ENCODE measurements at places on chromosomes 2 and 18.

DNA sequence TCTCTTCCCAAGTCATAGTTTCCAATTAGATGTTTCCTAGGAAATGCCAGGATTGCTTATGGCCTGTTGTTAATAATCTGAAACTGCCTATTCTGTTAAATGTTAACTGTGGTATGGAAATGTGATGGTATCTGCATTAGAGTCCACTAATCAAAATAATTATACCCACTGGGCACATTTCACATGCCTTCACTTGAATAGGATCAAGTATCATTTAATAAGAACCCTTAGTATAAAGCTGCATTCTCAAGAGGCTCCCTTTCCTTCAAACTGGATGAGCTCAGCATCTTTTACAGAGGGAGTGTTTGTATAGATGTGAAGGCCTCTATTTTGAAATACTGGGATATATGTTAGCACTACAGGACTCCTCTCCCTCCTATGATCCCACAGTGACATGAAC is 477.2 kb upstream of the VRK2 start:
- H3K4me3 ChIP-seq = no peak overlapping the region
- H3K27me3 ChIP-seq = no peaks in the 10 kb centered on the region
- no peak for DNase-seq
- H3K36me3 ChIP-seq = no peaks in the 10 kb centered on the region
- H3K4me1 ChIP-seq = no peaks in the 10 kb centered on the region

- no peak overlapping the region for H3K27ac ChIP-seq
- no peaks in the 10 kb centered on the region for H3K36me3 ChIP-seq
Measured at GRCh38 chr2:219689676-219690628, 62.5 kb downstream of the SLC4A3 start.

DNA sequence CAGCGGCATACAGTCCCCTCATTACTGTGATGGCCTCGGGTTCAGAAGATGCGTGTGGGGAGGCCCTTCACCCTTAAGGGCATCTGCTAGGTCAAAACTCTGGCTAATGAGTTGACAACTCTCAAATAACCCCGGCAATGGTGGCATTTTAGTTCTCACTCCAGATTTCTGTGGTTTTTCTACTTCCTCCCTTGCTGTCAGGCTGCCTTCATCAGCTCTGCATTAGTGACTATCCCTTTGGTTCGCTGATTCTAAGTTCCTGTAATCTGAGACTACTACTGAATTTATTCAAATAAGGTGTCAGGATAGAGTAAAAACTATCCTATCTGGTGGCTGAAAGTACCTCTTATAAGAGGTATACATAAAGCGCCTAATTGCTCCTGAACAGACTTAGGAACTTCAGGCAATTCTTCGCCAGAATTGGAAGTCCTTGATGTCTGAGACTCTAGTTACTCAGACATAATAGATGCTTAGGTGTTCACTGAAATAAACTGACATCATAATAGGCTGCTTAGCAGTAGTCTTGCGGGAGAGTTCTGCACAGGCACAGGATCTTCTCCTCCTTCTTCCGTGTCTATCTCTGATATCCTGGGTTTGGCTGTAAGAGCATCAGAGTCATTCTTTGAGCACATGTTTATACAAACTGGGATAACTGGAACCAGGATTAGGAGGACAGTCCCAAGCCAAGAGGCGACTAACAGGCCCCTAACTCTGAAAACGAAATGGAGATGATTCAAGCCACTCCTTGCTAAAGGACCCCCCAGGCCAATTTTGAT is 194.5 kb downstream of the DNER start:
- H3K27ac ChIP-seq = no peak overlapping the region
- no peak for DNase-seq
- H3K4me1 ChIP-seq = peaks cover 3% of the 10 kb centered on the region
- no peaks in the 10 kb centered on the region for H3K27me3 ChIP-seq
- H3K4me3 ChIP-seq = no peak overlapping the region
- H3K36me3 ChIP-seq = no peaks in the 10 kb centered on the region

DNA sequence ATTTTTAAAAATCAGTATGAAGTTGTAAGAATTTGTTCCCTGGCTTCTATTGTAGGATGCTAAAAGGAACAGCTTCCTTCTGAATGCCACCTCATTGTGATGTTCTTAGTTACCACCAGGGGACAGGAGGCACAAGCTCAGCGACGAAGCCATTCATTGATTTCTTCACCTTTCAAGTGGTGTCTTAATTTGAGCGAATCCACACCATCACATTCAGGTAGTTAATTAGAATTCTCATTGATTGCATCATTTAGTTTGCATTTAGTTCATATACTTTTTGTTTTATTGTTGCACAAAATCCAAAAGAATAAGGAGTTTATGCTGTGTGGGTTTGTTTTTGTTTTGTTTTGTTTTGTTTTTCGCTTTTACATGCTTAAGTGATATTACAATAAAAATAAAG is 23.1 kb downstream of the CYP27C1 start:
- no peaks in the 10 kb centered on the region for H3K4me1 ChIP-seq
- peaks cover 38% of the 10 kb centered on the region for H3K36me3 ChIP-seq
- H3K4me3 ChIP-seq = no peak overlapping the region

GRCh38 chr2:3427272-3427671 is 47.8 kb downstream of the TRAPPC12 start:
- H3K4me1 ChIP-seq = no peaks in the 10 kb centered on the region
- H3K27me3 ChIP-seq = no peaks in the 10 kb centered on the region
- H3K36me3 ChIP-seq = peaks cover 34% of the 10 kb centered on the region
- H3K4me3 ChIP-seq = no peak overlapping the region
- no peak overlapping the region for H3K27ac ChIP-seq

DNA sequence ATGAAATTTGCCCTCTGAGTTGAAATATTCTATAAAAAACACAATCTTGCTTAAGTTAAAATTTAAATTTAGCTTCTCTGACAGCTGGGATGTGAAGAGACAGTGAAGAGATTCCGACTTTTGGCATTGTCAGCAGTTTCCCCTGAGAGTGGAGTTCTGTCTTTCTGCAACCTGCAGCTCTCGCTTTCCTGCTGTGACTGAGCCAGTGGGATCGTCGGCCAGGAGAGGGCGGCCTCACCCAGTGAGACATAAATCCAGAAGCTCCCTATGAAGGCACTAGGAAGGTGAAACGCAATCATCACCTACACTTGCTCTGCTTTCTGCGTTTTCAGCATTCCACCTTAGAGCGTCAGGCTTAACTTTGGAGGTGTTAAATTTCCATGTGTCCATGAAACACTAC is 75.4 kb upstream of the HNMT start:
- peak; percentile 33 for DNase-seq
- H3K4me3 ChIP-seq = no peak overlapping the region
- H3K27ac ChIP-seq = no peak overlapping the region
- no peaks in the 10 kb centered on the region for H3K36me3 ChIP-seq
- no peaks in the 10 kb centered on the region for H3K4me1 ChIP-seq
- no peaks in the 10 kb centered on the region for H3K27me3 ChIP-seq

DNA sequence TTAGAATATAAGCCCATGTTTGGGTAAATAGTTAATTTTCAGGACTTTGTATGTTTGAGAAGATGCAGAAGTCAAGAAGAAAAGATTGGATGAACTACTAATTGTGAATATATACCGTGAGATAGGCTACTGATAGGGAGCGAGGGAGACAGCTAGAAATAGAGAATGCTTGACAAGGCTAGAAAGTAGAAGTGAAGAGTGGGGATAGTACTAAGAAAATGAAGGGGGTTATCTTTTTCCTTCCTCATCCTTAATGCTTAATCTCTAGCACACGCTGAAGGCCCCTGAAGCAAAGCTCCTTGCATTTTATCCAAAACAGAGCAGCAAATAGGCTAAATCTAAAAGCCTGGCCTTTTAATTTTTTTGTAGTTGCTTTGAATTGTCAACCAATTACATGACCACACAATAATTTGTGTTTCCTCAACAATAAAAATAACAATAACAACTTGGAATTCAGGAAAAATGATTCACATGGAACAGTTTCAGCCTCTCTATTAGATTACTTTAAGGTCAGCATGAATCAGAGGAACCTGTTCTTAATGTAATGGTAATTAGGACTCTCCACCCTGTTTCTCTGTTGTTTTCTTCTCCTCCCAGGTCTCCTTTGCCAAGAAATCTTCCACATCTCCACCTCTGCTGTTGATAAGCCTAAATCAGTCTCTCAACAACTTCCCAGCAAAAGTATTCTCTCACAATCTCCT is 1071.3 kb upstream of the ZEB2 start:
- H3K27me3 ChIP-seq = no peaks in the 10 kb centered on the region
- no peak overlapping the region for H3K4me3 ChIP-seq
- no peak for DNase-seq
- peaks cover 2% of the 10 kb centered on the region for H3K4me1 ChIP-seq
- no peaks in the 10 kb centered on the region for H3K36me3 ChIP-seq

GRCh38 chr2:44107086-44107740 is 61.5 kb upstream of the PPM1B start:
- peaks cover 2% of the 10 kb centered on the region for H3K27me3 ChIP-seq
- no peak for DNase-seq
- no peaks in the 10 kb centered on the region for H3K36me3 ChIP-seq
- no peak overlapping the region for H3K27ac ChIP-seq
- H3K4me1 ChIP-seq = peaks cover 2% of the 10 kb centered on the region
- no peak overlapping the region for H3K4me3 ChIP-seq

- no peak overlapping the region for H3K4me3 ChIP-seq
- no peak overlapping the region for H3K27ac ChIP-seq
- no peaks in the 10 kb centered on the region for H3K36me3 ChIP-seq
- no peak for DNase-seq
- peaks cover 2% of the 10 kb centered on the region for H3K4me1 ChIP-seq
Measured at GRCh38 chr18:5508821-5509220, 35.0 kb downstream of the EPB41L3 start.

- no peaks in the 10 kb centered on the region for H3K36me3 ChIP-seq
- DNase-seq = no peak
- H3K27me3 ChIP-seq = no peaks in the 10 kb centered on the region
- H3K4me3 ChIP-seq = no peak overlapping the region
Measured at GRCh38 chr2:30949435-30949834, 142.2 kb upstream of the CAPN13 start.

DNA sequence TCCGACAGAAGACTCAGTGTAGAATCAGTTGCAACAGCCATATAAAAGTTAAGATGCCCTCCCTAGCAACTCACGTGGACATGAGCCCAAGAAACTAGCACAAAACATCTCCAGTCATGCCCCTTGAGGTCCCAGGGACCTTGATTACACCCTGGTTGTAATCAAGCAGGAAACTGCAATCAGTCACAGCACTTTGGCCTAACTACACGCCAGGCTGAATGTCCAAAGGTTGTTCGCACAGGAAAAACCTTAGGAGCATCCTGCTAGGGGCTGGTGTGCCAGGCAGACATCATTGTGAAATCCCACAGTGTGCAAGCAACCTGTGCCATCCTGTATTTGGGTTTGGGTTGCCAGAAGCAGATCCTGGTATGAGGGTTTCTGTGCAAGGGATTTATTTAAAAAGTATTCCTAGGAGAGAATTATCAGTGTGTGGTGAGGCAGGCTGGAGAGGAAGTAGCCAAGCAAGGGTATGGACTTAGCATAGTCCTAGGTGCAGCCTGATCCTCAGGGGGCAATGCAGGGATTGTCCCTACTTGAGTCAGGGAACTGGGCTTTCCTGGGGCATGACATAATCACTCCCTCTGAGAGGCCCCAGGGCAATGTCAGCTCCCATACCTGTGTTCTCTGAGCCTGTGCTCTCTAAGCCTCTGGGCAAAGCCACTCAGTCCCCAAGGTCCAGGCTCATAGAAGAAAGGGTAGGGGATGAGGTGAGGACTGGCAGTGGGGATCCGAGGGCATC is 17.8 kb upstream of the SULT1C2 start:
- H3K27me3 ChIP-seq = no peaks in the 10 kb centered on the region
- no peak overlapping the region for H3K27ac ChIP-seq

- DNase-seq = no peak
- H3K27me3 ChIP-seq = no peaks in the 10 kb centered on the region
- H3K27ac ChIP-seq = no peak overlapping the region
- H3K4me1 ChIP-seq = no peaks in the 10 kb centered on the region
- H3K4me3 ChIP-seq = no peak overlapping the region
- no peaks in the 10 kb centered on the region for H3K36me3 ChIP-seq
Measured at GRCh38 chr18:56373601-56374000, 264.8 kb downstream of the TXNL1 start.

DNA sequence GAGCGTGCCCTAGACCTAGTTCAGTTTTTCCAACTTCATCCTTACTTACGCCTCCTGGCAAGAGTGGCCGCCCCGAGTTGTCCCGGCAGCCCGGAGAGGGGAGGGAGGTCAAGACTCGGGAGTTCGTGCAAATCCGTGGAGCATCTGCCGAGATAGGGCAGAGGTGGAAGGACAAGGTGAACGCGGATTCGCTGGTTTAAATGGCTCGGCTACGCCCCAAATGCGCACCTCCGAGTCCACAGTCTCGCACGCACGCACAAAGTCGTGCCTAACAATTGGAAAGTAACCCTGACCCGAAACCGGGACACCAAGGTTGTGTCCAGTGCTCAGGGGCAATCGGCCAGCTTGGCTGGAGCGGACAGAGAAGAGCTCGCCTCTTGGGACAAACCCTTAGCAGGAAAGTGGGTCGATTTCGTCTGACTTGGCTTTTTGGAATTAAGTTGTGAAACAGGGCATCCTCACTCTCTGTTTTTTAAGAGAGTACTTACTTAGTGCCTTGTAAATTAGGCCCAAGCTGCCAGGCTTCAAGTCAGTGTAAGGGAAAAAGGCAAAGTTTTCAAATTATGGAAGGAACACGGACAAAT is 726 bp upstream of the SS18 start:
- peaks cover 15% of the 10 kb centered on the region for H3K36me3 ChIP-seq
- peak overlapping the region; percentile 96 for H3K27ac ChIP-seq
- no peaks in the 10 kb centered on the region for H3K27me3 ChIP-seq
- DNase-seq = no peak

DNA sequence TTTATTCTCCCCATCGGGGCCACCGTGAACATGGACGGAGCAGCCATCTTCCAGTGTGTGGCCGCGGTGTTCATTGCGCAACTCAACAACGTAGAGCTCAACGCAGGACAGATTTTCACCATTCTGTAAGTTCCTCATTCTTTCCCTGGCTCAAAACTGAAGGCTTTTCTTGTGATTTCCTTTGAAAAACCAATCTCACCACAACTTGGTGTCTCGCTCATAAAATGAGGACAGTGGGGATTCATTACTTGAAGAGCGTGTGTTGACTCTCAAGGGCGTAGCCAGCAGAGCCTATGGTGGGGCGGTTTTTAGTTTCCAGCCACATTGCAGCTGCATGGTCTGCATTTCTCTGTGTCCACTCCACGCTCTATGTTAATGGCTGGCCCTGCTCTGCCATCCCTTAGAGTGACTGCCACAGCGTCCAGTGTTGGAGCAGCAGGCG is 29.0 kb downstream of the SLC1A4 start:
- DNase-seq = no peak
- no peaks in the 10 kb centered on the region for H3K27me3 ChIP-seq
- H3K4me1 ChIP-seq = peaks cover 9% of the 10 kb centered on the region

GRCh38 chr2:211748339-211748738 is 790.3 kb downstream of the ERBB4 start:
- DNase-seq = no peak
- no peaks in the 10 kb centered on the region for H3K27me3 ChIP-seq
- H3K4me1 ChIP-seq = peaks cover 11% of the 10 kb centered on the region
- H3K36me3 ChIP-seq = no peaks in the 10 kb centered on the region

GRCh38 chr2:173766537-173767289 is 198.5 kb downstream of the SP3 start:
- H3K4me1 ChIP-seq = peaks cover 11% of the 10 kb centered on the region
- no peak overlapping the region for H3K4me3 ChIP-seq
- no peaks in the 10 kb centered on the region for H3K36me3 ChIP-seq
- H3K27ac ChIP-seq = no peak overlapping the region
- DNase-seq = no peak
